Heart right ventricle (tissue), 16 donors: ENCODE measurements at places on chromosomes 12 and 14. TPM values are rescaled to one million over a fixed set of nuclear protein-coding genes. Genes with fewer than 3 reads are reported as not detected.

Gene ESR2
- 0.23 TPM for total RNA-seq

Gene PYGL
- total RNA-seq = 4.2 TPM

Gene GPX2
- not detected for total RNA-seq

Gene RTL1
- total RNA-seq = not detected

Gene DYRK4
- 25.3 TPM for total RNA-seq

Gene IL31
- not detected for total RNA-seq

Gene FAM186B
- total RNA-seq = 0.30 TPM

Gene TRPV4
- total RNA-seq = not detected

Gene AKAP5
- total RNA-seq = 0.22 TPM

Gene CHGA
- not detected for total RNA-seq

Gene CCDC88C
- 4.9 TPM for total RNA-seq

Gene CLEC1A
- total RNA-seq = 6.6 TPM

Gene KRT83
- total RNA-seq = not detected

Gene TMPRSS12
- total RNA-seq = not detected

Gene LUM
- total RNA-seq = 139 TPM

Gene CPNE6
- 0.26 TPM for total RNA-seq

Gene KRT85
- not detected for total RNA-seq

Gene CLBA1
- 2.6 TPM for total RNA-seq

DNA sequence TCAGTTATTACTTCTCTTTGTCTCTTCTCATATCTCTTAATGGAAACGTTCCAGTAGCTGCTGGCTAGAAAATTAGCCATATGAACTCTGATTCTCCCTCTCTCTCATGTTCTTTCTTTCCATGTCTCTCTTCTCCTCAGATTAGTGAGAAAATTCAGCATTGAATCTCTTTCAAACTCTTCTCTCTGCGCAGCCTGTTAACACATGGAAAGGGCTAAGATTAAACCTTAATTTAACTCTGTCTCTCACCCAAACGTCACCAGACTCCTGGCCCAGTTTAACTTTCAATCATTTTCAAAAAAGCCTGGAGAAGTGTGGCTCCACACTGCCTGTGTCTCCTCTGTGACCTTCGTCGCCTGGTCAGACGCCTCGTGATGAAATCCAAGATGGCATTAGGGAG, 1234.2 kb downstream of the BCL11B start:
- H3K27me3 ChIP-seq = no peaks in the 10 kb centered on the region
- H3K27ac ChIP-seq = no peak overlapping the region
- no peaks in the 10 kb centered on the region for H3K4me1 ChIP-seq
- no peak overlapping the region for H3K4me3 ChIP-seq
- no peak for DNase-seq

GRCh38 chr12:66403746-66404145, 101.5 kb downstream of the HELB start:
- H3K27me3 ChIP-seq = no peaks in the 10 kb centered on the region
- no peak overlapping the region for H3K27ac ChIP-seq
- H3K4me3 ChIP-seq = no peak overlapping the region
- H3K36me3 ChIP-seq = no peaks in the 10 kb centered on the region

GRCh38 chr12:131231032-131231980, 277.6 kb downstream of the ADGRD1 start:
- no peaks in the 10 kb centered on the region for H3K27me3 ChIP-seq
- peak overlapping the region; percentile 85 for H3K27ac ChIP-seq
- no peaks in the 10 kb centered on the region for H3K4me1 ChIP-seq
- no peak overlapping the region for H3K4me3 ChIP-seq
- no peaks in the 10 kb centered on the region for H3K36me3 ChIP-seq

- no peaks in the 10 kb centered on the region for H3K36me3 ChIP-seq
- no peak for DNase-seq
- H3K4me1 ChIP-seq = no peaks in the 10 kb centered on the region
- no peak overlapping the region for H3K27ac ChIP-seq
- H3K4me3 ChIP-seq = no peak overlapping the region
- no peaks in the 10 kb centered on the region for H3K27me3 ChIP-seq
Measured at GRCh38 chr12:32305163-32305562, 94.2 kb upstream of the FGD4 start.

- no peaks in the 10 kb centered on the region for H3K36me3 ChIP-seq
- no peak overlapping the region for H3K4me3 ChIP-seq
- no peak for DNase-seq
- H3K27ac ChIP-seq = peak overlapping the region; percentile 72
- H3K4me1 ChIP-seq = peaks cover 19% of the 10 kb centered on the region
Measured at GRCh38 chr12:111642681-111643426, 42.9 kb downstream of the BRAP start.

- H3K27ac ChIP-seq = no peak overlapping the region
- H3K4me3 ChIP-seq = no peak overlapping the region
- DNase-seq = no peak
- no peaks in the 10 kb centered on the region for H3K27me3 ChIP-seq
Measured at GRCh38 chr12:127599436-127599835, 667.5 kb upstream of the TMEM132C start.

GRCh38 chr14:64562436-64562835, 12.7 kb downstream of the PPP1R36 start:
- no peaks in the 10 kb centered on the region for H3K27me3 ChIP-seq
- peaks cover 6% of the 10 kb centered on the region for H3K4me1 ChIP-seq
- H3K4me3 ChIP-seq = no peak overlapping the region
- H3K27ac ChIP-seq = no peak overlapping the region
- no peaks in the 10 kb centered on the region for H3K36me3 ChIP-seq

DNA sequence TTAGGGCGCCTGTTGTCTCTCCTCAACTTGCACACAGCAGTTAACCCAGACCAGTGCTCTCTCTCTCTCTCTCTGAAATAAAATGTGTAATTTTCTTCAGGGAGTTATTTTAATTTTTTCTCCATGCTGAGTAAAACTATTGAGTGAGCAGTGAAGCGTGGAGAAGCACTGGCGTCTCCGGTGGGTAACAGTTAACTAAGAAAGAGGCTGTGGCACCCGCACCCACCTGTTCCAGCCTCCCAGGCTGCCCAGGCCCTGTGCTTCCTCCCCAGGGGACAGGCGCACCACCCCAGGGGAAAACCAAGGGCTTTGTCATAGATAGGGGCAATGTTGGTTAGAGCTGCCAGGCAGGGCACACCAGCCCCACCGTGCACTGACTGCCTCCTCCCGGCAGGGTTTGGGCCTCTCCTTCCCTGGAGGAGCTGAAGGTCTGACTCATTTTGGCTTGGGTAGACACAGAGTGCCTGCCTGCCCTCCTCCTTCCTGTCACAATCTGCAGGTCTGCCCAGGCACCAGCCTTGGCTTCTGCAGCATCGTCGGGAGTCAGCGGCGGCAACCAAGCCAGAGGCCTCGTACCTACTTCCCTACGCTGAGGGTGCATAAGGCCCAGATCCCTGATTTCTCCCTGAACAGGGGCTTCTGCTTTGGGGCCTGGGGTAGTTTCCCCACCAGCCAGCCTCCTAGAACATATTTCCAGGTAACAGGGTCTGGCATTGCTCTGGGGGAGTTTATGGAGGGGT, 3.9 kb downstream of the HOXC5 start:
- no peaks in the 10 kb centered on the region for H3K36me3 ChIP-seq
- H3K4me1 ChIP-seq = peaks cover 3% of the 10 kb centered on the region
- peaks cover 100% of the 10 kb centered on the region for H3K27me3 ChIP-seq
- H3K4me3 ChIP-seq = no peak overlapping the region
- no peak overlapping the region for H3K27ac ChIP-seq

DNA sequence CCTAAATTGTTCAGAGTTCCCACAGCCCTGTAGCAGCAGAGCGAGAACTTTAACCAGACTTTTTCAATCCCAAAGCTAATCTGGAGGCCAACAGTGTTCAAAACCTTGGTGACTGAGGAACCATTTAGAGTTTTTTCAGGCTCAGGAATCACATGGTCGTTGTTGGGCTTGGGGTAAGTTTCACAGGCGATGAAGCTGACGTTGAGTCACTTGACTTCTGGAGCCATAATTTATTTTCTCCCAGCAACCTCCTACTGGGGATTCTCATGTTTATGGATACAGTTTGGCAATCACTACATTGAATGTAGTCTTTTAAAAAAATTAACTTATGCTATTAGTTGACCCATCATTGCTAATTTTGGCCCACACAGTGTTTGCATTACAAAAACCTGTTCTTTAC, 34.5 kb downstream of the SSPN start:
- peaks cover 3% of the 10 kb centered on the region for H3K36me3 ChIP-seq
- DNase-seq = no peak
- no peak overlapping the region for H3K4me3 ChIP-seq

DNA sequence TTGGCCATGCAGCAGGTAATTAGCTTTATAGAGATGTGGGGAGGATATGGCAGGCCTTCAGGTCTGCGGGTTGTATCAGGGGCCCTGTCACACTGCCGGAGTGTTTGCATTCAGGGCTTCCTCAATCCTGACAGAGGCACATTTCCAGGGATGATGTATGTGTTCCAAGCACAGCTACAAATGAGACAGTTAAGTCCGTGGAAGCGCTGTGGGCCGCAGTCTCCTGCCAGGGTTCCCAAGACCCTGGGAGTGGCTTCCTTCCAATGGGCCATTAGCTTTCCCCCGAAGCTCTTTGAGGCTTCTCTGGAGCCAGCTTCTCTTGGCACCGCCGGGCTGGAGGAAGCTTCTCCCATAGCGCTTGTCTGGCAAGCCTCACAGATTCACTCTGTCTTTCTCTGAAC, 1524.7 kb upstream of the TMEM132C start:
- no peak overlapping the region for H3K4me3 ChIP-seq
- H3K27me3 ChIP-seq = no peaks in the 10 kb centered on the region
- H3K36me3 ChIP-seq = no peaks in the 10 kb centered on the region
- H3K4me1 ChIP-seq = no peaks in the 10 kb centered on the region
- DNase-seq = no peak

GRCh38 chr12:108126990-108127501, 2.0 kb upstream of the WSCD2 start:
- H3K4me1 ChIP-seq = peaks cover 8% of the 10 kb centered on the region
- no peaks in the 10 kb centered on the region for H3K27me3 ChIP-seq
- H3K27ac ChIP-seq = no peak overlapping the region

- peaks cover 10% of the 10 kb centered on the region for H3K4me1 ChIP-seq
- peak; percentile 17 for DNase-seq
- peak within 1 kb of the TSS; percentile 47 for H3K4me3 ChIP-seq
- H3K27ac ChIP-seq = no peak within 1 kb of the TSS
- peaks cover 71% of the 10 kb centered on the region for H3K27me3 ChIP-seq
- no peaks in the 10 kb centered on the region for H3K36me3 ChIP-seq
Measured at GRCh38 chr12:71439613-71440344, at the start of gene LGR5. LGR5 (plus strand) TSS chr12:71439798; CDS start chr12:71440081, 283 bp downstream.

GRCh38 chr14:33499687-33500086, 451.2 kb downstream of the EGLN3 start:
- no peaks in the 10 kb centered on the region for H3K36me3 ChIP-seq
- no peak for DNase-seq
- H3K27ac ChIP-seq = no peak overlapping the region
- no peaks in the 10 kb centered on the region for H3K27me3 ChIP-seq

GRCh38 chr12:14185427-14186192, 179.9 kb upstream of the ATF7IP start:
- H3K4me3 ChIP-seq = no peak overlapping the region
- H3K27me3 ChIP-seq = no peaks in the 10 kb centered on the region
- H3K36me3 ChIP-seq = no peaks in the 10 kb centered on the region
- peak; percentile 7 for DNase-seq

- H3K27me3 ChIP-seq = peaks cover 10% of the 10 kb centered on the region
- no peaks in the 10 kb centered on the region for H3K36me3 ChIP-seq
- no peak overlapping the region for H3K27ac ChIP-seq
- no peak overlapping the region for H3K4me3 ChIP-seq
- no peak for DNase-seq
- peaks cover 53% of the 10 kb centered on the region for H3K4me1 ChIP-seq
Measured at GRCh38 chr12:123145211-123145610, 5.7 kb downstream of the PITPNM2 start.

DNA sequence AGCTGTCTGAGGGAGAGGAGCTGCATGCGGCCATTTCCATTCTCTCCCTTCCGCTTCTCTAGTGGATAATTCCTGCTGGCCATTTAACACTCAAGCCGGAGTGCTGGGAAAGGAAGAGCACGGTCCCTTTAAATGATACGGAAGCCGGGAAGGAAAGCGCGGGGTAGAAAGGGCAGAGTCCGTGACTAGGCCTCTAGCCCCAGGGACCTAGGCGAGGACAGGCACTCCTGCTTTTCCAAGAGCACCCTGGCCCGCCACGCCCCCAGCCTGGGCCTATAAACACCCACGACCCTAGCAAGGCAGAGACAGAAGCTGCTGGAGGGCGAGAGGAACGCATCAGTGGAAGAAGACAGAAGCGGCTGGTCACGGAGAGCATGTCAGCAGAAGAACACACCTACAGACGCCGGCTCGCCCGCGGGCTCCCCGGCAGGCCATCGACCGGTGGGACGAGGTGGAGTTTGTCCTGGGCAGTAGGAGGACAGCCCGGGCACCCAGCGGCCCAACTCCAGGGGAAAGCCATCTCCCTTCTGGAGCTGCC, 1206.6 kb upstream of the TMEM132C start:
- H3K36me3 ChIP-seq = no peaks in the 10 kb centered on the region
- H3K27me3 ChIP-seq = no peaks in the 10 kb centered on the region
- no peak overlapping the region for H3K4me3 ChIP-seq
- H3K4me1 ChIP-seq = no peaks in the 10 kb centered on the region
- DNase-seq = no peak

- peak; percentile 78 for DNase-seq
- no peaks in the 10 kb centered on the region for H3K27me3 ChIP-seq
- no peak overlapping the region for H3K4me3 ChIP-seq
- H3K4me1 ChIP-seq = peaks cover 26% of the 10 kb centered on the region
- no peaks in the 10 kb centered on the region for H3K36me3 ChIP-seq
- H3K27ac ChIP-seq = no peak overlapping the region
Measured at GRCh38 chr12:121776190-121777098, 17.0 kb downstream of the RHOF start.

DNA sequence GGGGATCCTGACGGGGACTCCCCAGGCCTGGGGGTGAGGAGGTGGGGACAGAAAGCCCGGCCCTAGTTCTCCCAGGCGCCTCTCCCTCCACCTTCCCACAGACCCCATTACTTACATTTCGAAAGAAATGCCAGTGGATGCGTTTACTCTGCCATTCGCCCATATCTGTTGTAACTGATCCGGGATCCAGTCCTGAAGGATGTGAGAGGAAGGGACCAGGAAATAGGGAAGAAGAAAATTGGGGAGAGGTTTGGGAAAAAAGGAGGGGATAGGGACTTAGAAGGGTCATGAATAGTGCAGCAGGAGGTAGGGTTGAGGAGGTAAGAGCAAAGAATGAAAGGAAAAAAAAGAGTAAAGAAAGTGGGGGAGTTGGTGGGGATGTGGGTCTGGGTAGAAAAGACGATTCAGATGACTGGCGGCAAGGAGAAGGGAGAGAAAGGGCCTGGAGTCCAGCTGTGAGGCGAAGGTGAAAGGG, 1.1 kb downstream of the HOXC12 start:
- H3K27me3 ChIP-seq = peaks cover 100% of the 10 kb centered on the region
- H3K27ac ChIP-seq = no peak overlapping the region
- DNase-seq = no peak
- H3K4me3 ChIP-seq = no peak overlapping the region
- no peaks in the 10 kb centered on the region for H3K4me1 ChIP-seq
- H3K36me3 ChIP-seq = no peaks in the 10 kb centered on the region

- no peaks in the 10 kb centered on the region for H3K36me3 ChIP-seq
- H3K27ac ChIP-seq = peak overlapping the region; percentile 90
- no peaks in the 10 kb centered on the region for H3K27me3 ChIP-seq
- H3K4me1 ChIP-seq = peaks cover 36% of the 10 kb centered on the region
Measured at GRCh38 chr12:111367661-111368221, 1.2 kb downstream of the PHETA1 start.

GRCh38 chr14:75303381-75303789, 24.8 kb downstream of the FOS start:
- no peak overlapping the region for H3K27ac ChIP-seq
- no peaks in the 10 kb centered on the region for H3K36me3 ChIP-seq
- no peaks in the 10 kb centered on the region for H3K27me3 ChIP-seq
- no peak overlapping the region for H3K4me3 ChIP-seq
- H3K4me1 ChIP-seq = peaks cover 6% of the 10 kb centered on the region
- DNase-seq = peak; percentile 39

- H3K36me3 ChIP-seq = no peaks in the 10 kb centered on the region
- DNase-seq = no peak
- H3K27me3 ChIP-seq = no peaks in the 10 kb centered on the region
- H3K4me1 ChIP-seq = no peaks in the 10 kb centered on the region
- no peak overlapping the region for H3K4me3 ChIP-seq
Measured at GRCh38 chr12:90479237-90479636, 475.7 kb downstream of the CCER1 start.
